ENCODE measurements at places on chromosomes 3 and 15.

DNA sequence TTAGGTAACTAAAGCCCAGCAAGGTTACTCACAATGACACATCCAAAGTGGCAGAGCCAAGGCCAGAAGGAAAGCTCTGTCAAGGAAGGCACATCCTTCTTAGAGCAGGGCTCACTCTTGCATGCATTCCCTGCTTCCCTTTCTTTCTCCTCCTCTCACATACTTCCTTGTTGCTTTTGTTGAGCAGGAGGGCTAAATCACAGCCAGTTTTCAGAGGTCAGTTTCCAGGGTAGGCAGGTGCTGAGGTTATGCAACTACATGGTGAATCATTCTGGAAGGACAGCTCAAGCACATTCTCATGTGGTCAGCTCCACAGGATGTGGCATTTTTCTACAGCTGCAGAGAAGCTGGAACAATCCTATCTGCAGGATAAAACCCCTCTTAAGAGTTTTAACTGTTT is 275.6 kb downstream of the ZNF621 start:
- no peak for DNase-seq

DNA sequence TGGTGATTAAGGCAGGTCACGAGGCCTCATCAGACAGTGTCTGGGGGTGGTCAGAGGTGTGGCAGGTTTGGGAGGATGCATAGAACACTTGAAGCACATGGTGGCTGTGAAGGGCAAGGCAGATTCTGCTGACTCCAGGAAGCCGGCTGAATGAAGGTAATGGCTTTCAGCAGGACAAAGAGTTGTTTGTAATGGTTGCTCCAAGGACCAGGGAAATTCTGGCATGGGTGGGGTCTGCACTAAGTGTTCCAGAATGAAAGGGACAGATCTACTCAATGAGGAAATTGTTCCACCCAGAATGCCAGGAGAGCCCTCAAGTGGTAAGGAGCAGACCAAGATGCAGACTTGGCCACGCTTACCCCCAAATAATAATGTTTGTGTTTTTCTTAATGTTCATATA is 70.7 kb upstream of the ACAD9 start:
- DNase-seq = no peak

DNA sequence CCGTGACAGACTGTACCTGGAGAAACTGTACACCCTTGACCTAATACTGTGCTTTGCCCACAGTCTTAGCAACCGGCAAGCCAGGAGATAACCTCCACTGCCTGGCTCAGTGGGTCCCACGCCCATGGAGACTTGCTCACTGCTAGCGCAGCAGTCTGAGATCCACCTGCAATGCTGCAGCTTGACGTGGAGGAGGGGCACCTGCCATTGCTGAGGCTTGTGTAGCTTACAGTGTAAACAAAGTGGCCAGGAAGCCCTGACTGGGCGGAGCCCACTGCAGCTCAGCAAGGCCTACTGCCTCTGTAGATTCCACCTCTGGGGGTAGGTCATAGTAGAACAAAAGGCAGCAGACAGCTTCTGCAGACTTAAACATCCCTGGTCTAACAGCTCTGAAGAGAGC is 189.3 kb downstream of the EDEM1 start:
- DNase-seq = no peak

GRCh38 chr3:153399636-153400035 is 237.6 kb downstream of the RAP2B start:
- DNase-seq = no peak

- no peak for DNase-seq
Measured at GRCh38 chr15:53746101-53746500, 13.4 kb downstream of the WDR72 start.

GRCh38 chr3:116981089-116981488 is 271.5 kb downstream of the TUSC7 start:
- DNase-seq = no peak

DNA sequence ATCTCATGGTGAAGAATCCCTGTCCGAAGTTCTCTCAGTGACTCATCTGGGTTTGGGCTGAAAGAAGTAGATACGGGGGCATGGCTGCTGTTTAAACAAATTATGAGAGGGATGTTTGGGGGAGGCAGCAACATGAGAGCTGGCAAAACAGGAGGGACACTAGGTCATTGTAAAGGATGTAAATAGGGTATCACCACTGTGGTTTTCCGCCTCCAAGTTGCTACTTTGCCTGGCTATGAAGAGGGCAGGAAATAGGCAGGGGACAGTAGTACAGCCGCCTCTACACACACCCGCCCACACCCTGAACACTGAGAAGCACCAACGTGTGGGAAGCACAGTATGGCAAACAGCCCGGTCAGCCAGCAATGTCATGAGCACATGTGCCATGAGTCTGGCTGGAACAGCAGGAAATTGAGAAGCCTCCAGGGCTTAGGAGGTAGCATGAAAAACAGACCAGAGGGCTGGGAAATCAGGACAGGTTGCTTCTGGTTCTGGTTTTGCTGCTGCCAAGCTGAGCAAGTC is 17.1 kb downstream of the HEXA start:
- no peak for DNase-seq

DNA sequence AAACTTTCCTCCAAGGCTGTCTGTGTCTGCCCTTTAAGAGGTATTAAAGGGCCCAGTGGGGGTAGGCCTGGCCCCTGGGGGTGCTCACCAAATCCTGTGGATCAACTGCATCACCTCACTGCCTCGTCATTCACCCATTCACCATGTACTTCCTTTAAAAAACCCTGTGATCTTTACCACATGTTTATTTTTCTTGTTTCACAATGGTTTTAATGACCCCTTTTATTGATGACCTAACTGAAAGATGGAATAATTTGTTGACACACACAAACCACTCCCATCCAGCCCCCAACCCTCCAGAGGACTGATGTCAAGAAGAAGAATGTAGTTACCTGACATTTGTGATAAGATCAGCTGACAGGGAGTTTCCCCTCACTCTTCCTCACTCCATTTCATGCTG is 40.8 kb downstream of the KCNAB1 start:
- no peak for DNase-seq

DNA sequence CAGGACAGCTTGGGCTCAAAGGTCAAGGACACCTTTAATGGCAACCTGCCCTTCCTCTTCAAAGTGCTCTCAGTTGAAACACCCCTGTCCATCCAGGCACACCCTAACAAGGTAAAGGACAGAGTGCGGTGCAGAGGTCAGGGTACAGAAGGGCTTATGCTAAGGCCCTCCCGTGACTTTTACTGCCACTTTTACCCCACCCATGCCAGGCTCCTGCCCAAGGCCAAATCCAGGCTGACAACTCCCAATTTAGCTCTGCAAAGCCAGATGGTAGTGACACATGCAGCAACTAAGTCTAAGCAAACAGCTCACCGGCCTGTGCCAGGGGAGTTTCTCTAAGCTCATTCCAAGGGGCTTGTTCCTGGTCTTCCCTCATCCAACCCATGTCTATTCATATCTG is 1.6 kb downstream of the MPI start:
- DNase-seq = no peak

DNA sequence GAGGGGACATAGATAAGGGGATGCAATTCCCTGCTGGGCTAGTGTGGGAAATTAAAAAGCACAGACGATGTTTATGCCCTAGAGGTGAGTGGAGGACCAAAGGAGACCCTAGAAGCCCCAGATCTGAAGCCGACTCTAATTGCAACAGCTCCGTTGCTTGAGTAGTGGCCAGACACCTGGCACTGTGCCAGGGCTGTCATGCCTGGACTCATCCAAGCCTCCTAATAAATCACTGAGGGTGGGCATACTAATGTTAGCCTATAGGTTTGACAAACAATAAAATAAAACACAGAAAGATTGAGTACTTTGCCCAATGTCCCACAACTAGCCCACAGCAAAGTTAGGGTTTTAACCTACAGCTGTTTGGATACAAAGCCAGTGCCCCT is 25.4 kb upstream of the MRPS22 start:
- no peak for DNase-seq
